Thymus (tissue), 14 donors: ENCODE measurements at places on chromosomes 6 and 20. TPM values are rescaled to one million over a fixed set of nuclear protein-coding genes. Genes with fewer than 3 reads are reported as not detected.
A peak's percentile ranks its signal among the peaks of the same experiment; 100 is the strongest.

GRCh38 chr20:6718662-6719368, 48.7 kb upstream of the BMP2 start:
- no peaks in the 10 kb centered on the region for H3K4me1 ChIP-seq
- H3K36me3 ChIP-seq: no peaks in the 10 kb centered on the region
- no peaks in the 10 kb centered on the region for H3K27me3 ChIP-seq
- DNase-seq: no peak
- H3K4me3 ChIP-seq: no peak overlapping the region

DNA sequence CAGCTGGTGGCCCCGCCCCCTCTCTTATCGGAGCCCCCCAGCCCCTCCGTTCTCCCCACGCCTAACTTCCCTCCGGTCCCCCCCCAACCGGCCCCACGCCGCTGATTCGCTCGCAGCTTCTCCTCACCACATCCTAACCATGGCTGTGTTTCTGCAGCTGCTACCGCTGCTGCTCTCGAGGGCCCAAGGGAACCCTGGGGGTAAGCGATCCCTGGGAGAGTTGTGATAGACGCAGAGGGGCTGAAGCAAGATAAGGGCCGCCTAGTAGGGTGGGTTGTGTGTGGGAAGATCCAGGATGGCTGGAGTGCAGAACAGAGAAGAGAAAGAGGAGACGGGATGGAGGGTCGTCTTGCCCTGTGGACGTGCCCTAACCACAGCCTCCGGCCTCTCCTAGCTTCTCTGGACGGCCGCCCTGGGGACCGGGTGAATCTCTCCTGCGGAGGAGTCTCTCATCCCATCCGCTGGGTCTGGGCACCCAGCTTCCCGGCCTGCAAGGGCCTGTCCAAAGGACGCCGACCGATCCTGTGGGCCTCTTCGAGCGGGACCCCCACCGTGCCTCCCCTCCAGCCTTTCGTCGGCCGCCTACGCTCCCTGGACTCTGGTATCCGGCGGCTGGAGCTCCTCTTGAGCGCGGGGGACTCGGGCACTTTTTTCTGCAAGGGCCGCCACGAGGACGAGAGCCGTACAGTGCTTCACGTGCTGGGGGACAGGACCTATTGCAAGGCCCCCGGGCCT, at the start of gene MPIG6B:
MPIG6B (plus strand) TSS at position 129 of the 735 bp plus-strand sequence; CDS start at position 140, 11 bp downstream.
- peak within 1 kb of the TSS; percentile 33 for H3K27ac ChIP-seq
- H3K27me3 ChIP-seq: no peaks in the 10 kb centered on the region
- no peak within 1 kb of the TSS for H3K4me3 ChIP-seq
- H3K36me3 ChIP-seq: peaks cover 8% of the 10 kb centered on the region

DNA sequence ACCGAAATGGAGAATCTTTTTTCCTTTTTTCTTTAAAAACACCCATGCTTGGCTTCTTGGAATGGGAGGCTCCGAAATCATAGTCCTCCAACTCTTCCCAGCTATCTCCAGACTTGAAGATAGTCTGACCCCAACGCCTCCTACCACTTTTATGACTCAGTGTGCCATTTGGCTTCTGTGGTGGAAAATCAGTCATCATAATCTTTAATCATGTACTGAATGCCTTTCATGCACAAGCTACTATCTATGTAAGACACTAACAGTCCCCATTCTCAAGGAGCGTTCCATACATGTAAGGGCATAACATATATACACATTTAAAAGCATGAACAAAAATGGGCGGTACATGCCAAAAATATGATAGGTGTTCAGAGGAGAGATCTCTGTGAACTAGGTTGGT, 44.1 kb downstream of the TMEM14B start:
- no peak for DNase-seq
- H3K27me3 ChIP-seq: no peaks in the 10 kb centered on the region
- no peak overlapping the region for H3K27ac ChIP-seq
- no peaks in the 10 kb centered on the region for H3K4me1 ChIP-seq
- H3K36me3 ChIP-seq: no peaks in the 10 kb centered on the region
- H3K4me3 ChIP-seq: no peak overlapping the region

- no peak for DNase-seq
- H3K36me3 ChIP-seq: peaks cover 41% of the 10 kb centered on the region
- no peaks in the 10 kb centered on the region for H3K27me3 ChIP-seq
- no peak overlapping the region for H3K4me3 ChIP-seq
These were observed 69.4 kb downstream of the PRND start for GRCh38 chr20:4791121-4791520.

The COL9A3 gene
- total RNA-seq: 4.1 TPM

DNA sequence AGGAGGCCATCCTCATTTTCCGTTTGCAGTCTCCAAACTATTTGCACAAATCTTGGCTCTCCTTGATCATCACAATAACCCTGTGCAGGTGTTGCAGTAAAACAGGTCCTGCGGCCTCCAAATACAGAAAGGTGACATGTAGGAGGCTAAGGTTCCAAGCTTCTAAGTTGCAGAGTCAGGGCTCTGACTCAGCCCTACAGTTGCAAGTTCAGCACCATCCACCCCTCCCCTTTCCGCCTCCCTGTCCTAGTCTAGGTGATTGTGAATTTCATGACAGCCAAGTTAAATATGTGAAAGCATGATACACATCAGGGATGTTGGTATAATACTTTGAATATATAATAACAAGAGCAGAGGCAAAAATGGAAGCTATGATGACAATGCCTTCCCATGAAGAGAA, 317.3 kb upstream of the CDH4 start:
- H3K27me3 ChIP-seq: no peaks in the 10 kb centered on the region
- no peaks in the 10 kb centered on the region for H3K4me1 ChIP-seq
- no peak for DNase-seq
- no peak overlapping the region for H3K27ac ChIP-seq
- no peaks in the 10 kb centered on the region for H3K36me3 ChIP-seq

DNA sequence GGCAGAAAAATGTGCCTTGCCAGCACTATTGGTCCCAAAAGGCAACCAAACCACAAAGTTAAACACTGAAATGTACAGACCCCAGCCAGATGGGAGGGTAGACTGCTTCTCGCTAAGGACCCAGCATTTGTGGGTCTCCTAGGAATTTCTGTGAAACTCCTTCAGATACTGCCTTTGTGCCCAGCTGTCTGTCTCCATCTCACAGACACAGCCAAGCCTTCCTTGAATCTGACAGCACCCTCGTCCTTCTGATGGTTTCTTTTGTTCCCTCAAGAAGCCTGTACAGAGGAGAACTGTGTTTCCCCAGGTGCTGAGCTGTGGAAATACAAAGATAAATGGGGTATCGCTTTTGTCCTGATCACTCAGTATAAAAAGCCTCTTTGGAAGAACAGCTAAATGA, 254.0 kb upstream of the TAB2 start:
- H3K27me3 ChIP-seq: no peaks in the 10 kb centered on the region
- DNase-seq: no peak
- H3K4me1 ChIP-seq: peaks cover 22% of the 10 kb centered on the region
- no peaks in the 10 kb centered on the region for H3K36me3 ChIP-seq
- no peak overlapping the region for H3K4me3 ChIP-seq
- peak overlapping the region; percentile 27 for H3K27ac ChIP-seq

GRCh38 chr20:33724439-33725094, 4.5 kb upstream of the PXMP4 start:
- H3K4me3 ChIP-seq: no peak overlapping the region
- H3K4me1 ChIP-seq: peaks cover under 1% of the 10 kb centered on the region
- no peak for DNase-seq
- H3K36me3 ChIP-seq: no peaks in the 10 kb centered on the region
- no peaks in the 10 kb centered on the region for H3K27me3 ChIP-seq
- H3K27ac ChIP-seq: no peak overlapping the region

DNA sequence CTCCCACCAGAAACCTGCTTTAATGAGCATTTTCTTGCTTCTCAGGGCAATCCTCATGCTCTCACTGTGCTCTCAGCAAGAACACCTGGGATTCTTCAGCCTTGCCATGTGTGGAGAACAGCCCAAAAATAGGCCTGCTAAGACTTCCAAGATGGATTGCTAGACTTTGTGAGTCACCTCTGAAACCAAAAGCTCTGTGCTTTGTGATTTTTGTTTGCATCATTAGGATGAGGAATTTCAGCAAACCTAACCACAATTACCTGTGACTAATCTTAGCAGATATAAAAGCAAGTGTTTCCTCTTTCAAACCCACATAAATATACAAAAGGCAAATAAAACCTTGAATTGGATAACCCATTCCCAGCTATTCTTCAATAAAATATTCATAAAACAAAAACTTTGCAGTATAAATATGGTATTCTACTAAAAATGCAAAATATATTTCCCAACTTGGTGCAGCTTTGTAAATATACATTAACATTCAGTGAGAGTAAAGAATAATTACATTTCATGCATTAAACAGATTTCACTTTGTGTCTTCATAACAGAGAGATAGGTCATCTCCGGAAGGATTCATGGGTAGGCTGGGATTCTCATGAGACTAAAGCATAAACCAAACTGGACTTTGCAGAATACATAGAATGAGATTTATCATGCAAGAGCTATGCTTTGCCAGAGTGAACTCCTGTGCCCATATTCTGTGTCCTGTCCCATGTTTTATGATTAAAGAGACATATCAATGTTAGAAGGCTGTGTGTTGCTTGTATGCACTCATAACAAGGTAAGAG, 33.5 kb downstream of the TPBG start:
- no peaks in the 10 kb centered on the region for H3K27me3 ChIP-seq
- no peak overlapping the region for H3K27ac ChIP-seq
- H3K36me3 ChIP-seq: no peaks in the 10 kb centered on the region
- no peak overlapping the region for H3K4me3 ChIP-seq
- no peaks in the 10 kb centered on the region for H3K4me1 ChIP-seq
- no peak for DNase-seq

GRCh38 chr6:135534773-135535380, 37.3 kb upstream of the AHI1 start:
- H3K27me3 ChIP-seq: no peaks in the 10 kb centered on the region
- no peak for DNase-seq
- no peak overlapping the region for H3K4me3 ChIP-seq
- H3K27ac ChIP-seq: no peak overlapping the region

The SOBP gene
- total RNA-seq: 4.1 TPM

The OR2J3 gene
- not detected for total RNA-seq

DNA sequence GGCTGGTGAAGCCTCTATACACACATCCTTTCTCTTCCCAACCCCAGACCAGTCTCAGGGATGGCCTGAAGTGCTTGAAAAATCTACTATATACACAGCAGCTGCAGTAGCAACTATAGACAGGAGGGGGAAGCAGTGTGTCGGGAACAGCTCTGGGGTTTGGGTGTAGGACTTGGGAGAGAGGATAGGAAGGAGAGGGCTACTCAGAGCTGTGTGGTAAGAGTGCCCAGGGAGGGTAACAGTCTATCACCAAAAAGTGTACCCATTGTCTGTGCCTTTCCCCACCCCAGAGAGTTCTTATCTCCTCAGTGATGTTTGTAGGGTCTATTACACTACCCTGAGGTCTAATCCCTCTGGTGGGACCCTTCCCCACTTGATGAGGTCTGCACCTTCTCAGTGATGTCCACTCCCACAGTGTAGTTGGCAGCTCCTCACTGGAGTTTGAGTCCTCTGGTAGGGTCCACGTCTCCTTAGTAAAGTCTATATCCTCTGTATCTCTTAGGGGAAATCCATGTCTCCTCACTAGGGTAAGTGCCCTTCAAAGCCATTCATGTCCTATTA, 1.5 kb upstream of the GGT7 start:
- peaks cover 5% of the 10 kb centered on the region for H3K27me3 ChIP-seq
- no peak overlapping the region for H3K4me3 ChIP-seq
- H3K4me1 ChIP-seq: peaks cover 12% of the 10 kb centered on the region
- H3K27ac ChIP-seq: no peak overlapping the region
- no peaks in the 10 kb centered on the region for H3K36me3 ChIP-seq

The CHRNA4 gene
- under 0.01 TPM for total RNA-seq

GRCh38 chr6:37575221-37575620, 75.5 kb upstream of the CCDC167 start:
- no peak for DNase-seq
- H3K27me3 ChIP-seq: no peaks in the 10 kb centered on the region
- no peaks in the 10 kb centered on the region for H3K4me1 ChIP-seq
- no peak overlapping the region for H3K27ac ChIP-seq
- H3K36me3 ChIP-seq: no peaks in the 10 kb centered on the region
- no peak overlapping the region for H3K4me3 ChIP-seq

DNA sequence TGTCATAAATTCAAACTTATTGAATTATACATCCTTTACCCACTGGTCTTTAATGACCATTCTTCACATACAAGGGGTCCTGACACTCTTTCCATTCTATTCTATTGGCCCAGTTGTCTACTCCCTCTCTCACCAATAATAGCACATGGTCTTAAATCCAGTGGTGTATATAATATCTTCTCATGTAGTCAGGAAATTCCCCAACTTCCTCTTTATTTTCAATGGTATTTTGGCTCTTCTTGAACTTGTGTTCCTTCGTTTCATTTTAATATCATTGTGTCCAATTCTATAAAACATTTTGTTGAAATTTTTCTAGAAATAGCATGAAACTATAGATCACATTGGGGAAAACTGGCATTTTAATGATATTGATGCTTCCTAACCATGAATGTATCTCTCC, 36.8 kb downstream of the PSMB9 start:
- peaks cover 15% of the 10 kb centered on the region for H3K4me1 ChIP-seq
- no peaks in the 10 kb centered on the region for H3K27me3 ChIP-seq

The DSP gene
- total RNA-seq: 40.7 TPM

The GPLD1 gene
- 7.7 TPM for total RNA-seq

GRCh38 chr6:108123946-108124345, 41.9 kb upstream of the NR2E1 start:
- H3K36me3 ChIP-seq: no peaks in the 10 kb centered on the region
- H3K4me1 ChIP-seq: no peaks in the 10 kb centered on the region
- DNase-seq: no peak
- H3K4me3 ChIP-seq: no peak overlapping the region
- no peak overlapping the region for H3K27ac ChIP-seq

- no peaks in the 10 kb centered on the region for H3K27me3 ChIP-seq
- no peak overlapping the region for H3K27ac ChIP-seq
- H3K36me3 ChIP-seq: no peaks in the 10 kb centered on the region
These were observed 8.9 kb downstream of the TSHZ2 start for GRCh38 chr20:52981051-52981450.

- H3K4me3 ChIP-seq: no peak overlapping the region
- no peak overlapping the region for H3K27ac ChIP-seq
- no peak for DNase-seq
These were observed 97.9 kb upstream of the FOXP4 start for GRCh38 chr6:41448256-41448655.

DNA sequence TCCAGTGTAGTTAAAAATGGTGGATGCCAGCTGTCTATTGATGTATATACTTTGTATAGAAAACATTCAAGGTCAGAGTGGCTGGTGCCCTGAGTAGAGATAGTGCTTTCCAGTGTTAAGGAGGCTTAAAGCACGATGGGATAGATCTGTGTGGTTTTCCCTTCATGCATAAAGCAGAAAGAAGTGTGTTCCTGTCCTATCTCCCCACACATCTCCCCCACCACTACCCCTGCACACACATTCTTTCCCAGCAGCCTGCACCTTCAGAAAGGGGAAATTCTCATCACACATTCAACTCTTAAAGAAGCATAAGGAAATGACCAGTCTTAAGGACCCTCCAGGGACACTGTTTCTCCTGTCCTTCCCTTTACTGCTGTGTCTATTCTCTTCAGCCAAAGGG, 221.7 kb upstream of the TAB2 start:
- H3K27ac ChIP-seq: no peak overlapping the region
- no peaks in the 10 kb centered on the region for H3K27me3 ChIP-seq
- no peak overlapping the region for H3K4me3 ChIP-seq
- no peak for DNase-seq
- no peaks in the 10 kb centered on the region for H3K4me1 ChIP-seq
- H3K36me3 ChIP-seq: no peaks in the 10 kb centered on the region

GRCh38 chr6:36570264-36570663, 23.0 kb upstream of the STK38 start:
- H3K4me3 ChIP-seq: no peak overlapping the region
- no peaks in the 10 kb centered on the region for H3K36me3 ChIP-seq
- H3K27me3 ChIP-seq: no peaks in the 10 kb centered on the region
- DNase-seq: no peak
- H3K4me1 ChIP-seq: no peaks in the 10 kb centered on the region
